NCI-H2081 (cell line): ENCODE measurements at places on chromosomes 5 and 9.
A peak's percentile ranks its signal among the peaks of the same experiment; 100 is the strongest.

DNA sequence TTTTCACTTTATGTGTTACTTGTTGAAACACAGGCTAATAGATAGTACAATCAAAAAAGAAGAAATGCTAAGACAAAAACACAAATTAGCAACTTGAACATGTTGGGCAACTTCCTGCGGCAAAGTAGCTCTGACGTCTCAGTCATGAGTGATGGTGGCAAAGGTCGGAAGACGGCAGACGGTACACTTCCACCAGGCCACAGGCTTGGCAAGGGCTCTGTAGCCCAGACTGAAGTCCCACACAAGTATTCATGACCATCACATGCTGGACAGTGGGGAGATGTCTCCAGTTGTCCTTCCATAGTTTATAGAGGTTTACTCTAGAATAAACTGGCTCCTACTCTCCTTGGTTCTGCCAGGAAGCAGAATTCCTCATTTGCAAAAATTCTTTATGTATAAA, 831.3 kb downstream of the MTRR start:
- no peak for DNase-seq

DNA sequence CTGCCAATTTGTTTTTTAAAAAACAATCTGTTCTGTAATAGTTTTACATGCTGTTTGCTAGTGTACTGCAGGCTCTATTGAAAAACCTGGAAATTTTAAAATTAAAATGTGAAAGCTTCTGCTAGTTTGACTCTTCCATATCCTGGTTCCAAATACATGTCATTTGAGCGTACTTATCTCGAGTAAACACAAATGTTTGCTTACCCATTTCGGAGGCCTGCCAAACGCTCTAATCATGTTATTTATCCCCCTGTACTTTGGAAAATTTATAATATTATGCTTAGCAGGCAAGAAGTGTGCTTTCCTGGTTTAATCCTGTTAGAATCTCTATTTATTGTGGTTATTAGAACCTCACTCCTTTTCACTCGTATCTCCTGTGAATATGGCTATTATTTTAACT, 476.8 kb upstream of the CYLC2 start:
- DNase-seq: peak; percentile 29

- no peak for DNase-seq
Observed at GRCh38 chr9:16241231-16241630, 629.2 kb downstream of the BNC2 start.

GRCh38 chr9:116260531-116260930, 106.9 kb downstream of the PAPPA start:
- no peak for DNase-seq

DNA sequence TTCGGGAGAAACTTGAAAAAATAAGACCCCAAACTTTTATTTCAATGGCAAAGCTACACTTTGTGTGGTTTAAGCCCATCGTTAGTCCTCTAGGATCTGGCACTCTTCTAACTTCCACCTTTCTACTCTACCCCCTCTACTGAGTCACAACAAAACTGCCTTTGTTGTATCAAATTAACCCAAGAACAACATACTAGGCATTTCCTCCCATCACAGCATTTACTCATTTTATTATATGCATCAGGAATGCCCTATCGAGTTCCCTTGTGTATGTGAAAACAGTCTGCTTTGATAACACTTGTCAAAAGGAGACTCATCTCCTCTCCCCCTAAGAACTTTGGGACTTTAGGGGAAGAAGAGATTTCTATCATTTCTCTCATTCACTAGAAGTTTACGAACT, 158.9 kb upstream of the FREM1 start:
- DNase-seq: no peak

DNA sequence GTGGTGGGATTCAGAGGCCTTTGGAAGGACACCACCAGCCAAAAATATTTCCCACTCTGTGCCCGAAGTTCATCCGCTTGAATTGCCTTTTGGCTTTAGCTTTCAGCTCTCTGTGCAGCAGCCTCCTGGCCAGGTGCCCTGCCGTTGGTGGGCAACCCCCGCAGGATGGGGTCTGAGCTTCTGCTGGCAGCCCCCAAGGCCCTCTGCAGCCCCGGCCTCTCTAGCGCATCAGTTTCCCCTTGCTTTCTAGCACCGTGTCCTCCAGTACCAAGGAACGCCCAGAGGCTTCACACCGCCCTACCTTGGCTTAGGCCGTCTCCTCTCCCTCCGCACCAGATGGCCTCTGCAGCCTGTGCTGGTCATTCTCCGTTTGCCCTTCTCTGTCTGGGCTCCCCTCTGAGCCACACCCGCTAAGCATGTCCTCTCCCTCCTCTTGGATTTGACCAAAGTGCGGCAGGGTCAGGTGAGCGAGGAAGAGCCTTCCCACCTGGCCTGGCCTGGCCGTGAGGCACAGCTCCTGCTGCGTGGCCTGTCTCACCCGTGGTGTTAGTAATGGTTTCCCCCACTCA, 4.2 kb upstream of the TSC1 start:
- DNase-seq: no peak

DNA sequence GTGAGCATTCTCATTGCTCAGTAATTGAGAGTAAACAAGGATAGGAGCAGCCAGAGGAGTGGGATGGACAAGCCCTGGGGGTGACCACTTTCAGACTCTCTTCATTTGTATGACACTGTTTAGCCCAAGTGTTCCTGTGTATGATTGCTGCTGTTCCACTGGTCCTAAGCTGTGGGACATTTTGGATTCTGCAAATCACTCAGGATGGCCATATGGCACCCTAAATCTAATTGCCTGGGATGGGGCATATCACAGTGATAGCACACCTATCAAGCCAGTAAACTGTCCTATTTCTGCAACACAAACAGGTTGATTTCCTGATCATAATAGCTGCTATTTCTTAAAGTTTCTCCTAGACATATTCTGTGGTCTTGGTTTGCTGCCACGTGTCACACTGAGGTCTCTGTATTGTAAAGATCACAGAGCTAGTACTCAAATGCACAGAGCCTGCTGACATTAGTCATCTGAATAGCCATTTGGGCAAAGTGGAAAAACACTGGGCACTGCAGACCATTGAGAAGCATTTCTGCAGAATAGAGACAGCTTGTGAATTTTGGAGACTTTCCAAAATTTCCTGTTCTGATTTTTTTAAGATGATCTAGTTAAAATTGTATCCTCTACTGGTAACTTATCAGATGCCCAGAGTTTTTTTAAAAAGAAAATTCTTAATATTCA, 320.2 kb downstream of the RFX3 start:
- no peak for DNase-seq

- DNase-seq: no peak
Observed at GRCh38 chr5:30663536-30663935, 530.0 kb upstream of the CDH6 start.

- no peak for DNase-seq
Observed at GRCh38 chr9:125547368-125547767, 159.6 kb downstream of the MAPKAP1 start.

- no peak for DNase-seq
Observed at GRCh38 chr5:113296676-113297075, 138.1 kb downstream of the TSSK1B start.

DNA sequence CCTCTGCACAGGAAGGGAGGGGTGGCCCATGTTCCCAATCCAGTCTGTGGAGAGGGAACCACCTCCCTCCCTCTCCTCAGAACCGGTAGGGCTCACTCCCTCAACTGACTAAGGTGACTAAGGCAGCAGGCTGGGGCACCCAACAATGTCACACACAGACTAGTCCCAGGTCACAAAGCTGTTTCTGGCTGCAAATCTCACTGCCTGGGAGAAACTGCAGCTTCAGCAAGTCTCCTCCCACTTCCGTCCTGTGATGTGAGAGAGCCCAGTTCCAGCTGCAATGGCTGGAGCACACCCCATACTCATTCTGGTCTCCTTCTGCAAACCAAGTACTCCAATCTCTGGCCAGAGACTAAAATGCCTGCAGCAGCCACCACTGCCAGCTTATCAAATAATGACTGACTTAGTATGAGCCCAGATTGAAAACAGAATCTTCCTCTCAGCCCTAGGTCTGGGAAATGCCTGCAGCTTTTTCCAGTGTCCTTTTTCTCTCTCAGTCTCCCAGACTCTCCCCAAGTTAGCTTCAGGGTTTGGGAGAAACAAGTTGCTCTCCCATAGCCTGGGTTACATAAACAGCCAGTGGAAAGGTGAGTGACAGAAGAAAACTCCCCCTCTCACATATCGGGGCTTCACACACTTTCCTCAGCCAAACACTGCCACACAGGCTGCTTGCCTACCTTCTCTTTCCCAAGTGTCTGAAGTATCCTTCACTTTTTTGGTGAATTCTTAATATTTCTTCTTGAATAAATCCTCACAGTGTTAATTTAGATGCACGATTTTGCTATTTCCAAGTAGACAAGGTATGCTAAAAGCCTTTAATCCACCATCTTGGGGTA, 247.4 kb upstream of the RASA1 start:
- no peak for DNase-seq

- DNase-seq: no peak
Observed at GRCh38 chr5:33231935-33232334, 208.8 kb upstream of the TARS1 start.

DNA sequence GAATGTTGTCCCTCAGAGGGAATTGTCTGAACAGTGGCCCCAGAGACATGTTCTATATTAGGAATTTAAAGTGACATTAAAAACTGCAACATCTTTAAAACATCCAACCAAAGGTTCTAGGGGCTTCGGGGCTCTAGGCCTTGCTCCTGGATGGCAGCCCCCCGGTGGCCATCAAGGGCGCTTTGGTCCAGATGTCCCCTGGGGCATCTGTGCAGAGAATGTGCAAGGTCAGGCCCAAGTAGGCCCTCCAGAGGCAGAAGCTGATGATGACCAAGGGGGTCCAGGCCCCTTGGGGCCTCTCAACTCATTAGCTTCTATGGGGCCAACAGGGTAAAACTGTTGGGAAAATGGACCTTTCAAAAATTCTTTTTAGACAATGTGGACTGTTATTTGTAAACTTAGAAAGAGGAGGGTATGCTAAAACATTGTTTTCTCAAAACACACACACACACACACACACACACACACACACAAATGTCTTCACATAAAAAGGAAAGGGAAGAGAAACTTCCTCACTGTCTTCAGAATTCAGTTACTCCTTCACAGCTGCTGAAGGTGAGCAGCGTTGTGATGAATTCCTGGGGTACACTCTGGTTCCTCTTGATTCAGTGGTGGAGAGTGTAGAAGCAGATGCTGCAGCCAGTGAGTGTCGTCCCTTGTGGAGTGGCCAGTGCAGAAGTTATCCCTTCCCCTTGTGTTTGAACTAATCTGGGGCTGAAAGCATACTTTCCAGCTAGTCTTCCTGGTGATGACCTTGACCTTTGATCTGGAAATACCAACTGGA, 125.2 kb downstream of the WDR41 start:
- DNase-seq: no peak

GRCh38 chr9:72396247-72397091, 31.5 kb upstream of the ZFAND5 start:
- no peak for DNase-seq

DNA sequence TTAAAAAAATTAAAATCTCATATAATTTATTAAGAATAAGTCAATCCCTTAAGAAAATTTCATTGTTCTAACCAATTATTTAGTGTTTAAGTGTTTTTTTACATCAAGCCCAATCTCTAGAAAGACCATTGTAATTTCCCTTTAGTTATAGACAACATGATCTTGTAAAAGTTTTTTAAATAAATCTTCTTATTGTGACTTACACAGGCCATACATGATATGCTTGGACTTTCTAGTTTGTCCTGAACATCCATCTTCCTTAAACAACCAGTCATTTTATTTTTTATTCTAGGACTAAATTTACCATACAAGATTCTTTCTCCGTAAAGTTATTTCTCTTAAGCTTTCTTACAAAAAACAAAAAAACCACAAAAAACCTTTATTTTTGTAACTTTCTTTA, 126.5 kb upstream of the MAST4 start:
- DNase-seq: no peak

DNA sequence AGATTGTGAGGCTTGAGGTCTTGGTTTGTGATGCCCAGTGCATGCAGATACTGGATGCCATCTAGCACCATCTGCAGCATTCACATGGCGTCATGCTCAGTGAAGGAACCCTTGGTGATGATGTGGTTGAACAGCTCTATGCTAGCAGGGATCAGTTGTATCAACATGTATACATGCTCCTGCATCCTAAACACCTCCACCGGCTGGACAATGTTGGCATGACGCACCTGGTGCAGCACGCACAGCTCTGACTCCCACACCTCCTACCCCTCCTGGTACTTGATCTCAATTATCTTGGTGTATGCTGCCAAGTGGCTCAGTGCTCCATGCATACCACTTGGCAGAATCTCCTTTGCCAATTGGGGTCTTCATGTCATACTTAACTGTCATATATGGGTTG, 49.1 kb downstream of the MTREX start:
- DNase-seq: no peak

DNA sequence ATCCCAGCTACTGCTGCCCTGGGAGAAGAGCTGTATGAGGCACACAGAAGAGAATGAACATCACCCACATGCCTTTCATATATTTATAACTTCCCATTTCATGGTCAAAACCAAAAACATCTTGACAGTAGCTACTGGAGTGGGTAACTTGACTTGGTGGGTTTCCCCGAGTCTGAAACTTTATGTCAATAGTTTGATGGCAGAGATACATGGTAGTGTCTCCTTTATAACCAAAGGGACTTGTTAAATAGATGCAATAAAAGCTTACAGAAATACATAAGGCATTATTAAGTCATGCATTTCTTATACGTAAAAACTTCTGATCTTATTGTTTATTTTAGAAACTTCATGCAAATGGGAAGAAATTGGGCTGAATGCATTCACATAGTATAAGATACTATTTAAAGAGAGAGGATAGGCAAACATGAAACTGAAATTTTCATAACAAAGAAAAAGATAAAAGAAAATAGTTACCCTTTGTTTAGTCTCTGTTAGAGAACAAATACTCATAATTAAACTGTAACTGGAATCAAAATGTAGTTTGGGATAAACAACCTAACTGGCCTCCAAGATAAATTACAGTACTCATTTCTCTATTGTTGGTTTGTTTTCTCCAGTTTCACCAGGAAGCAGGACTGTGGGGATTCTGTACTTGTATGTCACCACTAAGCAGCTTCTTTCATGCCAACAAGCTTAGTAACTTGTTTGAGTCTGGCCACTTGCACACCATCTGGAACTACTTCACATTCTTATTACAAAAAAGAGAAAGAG, 459.3 kb upstream of the MEF2C start:
- no peak for DNase-seq

DNA sequence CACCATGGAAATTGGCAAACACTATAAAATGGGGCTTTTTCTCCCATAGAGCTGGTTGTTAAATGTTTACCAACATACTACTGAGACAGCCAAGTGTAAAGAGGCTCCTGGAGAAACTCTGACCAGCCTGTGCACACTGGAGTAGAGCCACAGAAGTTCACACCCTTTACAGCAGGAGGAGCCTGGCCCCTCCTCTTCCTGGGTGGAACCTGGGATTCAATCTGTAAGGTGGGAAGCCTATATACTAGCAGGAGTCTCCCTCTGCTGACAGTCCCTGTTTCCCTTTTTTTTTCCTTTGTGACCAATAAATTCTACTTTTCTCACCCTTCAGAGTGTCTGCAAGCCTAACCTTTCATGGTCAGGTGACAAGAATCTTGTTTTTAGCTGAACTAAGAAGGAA, 10.4 kb upstream of the SLC30A5 start:
- DNase-seq: no peak

GRCh38 chr5:126454081-126454480, 30.9 kb downstream of the GRAMD2B start:
- no peak for DNase-seq
